OCI-M1 (cell line): ENCODE measurements at places on chromosomes 3 and 15.

DNA sequence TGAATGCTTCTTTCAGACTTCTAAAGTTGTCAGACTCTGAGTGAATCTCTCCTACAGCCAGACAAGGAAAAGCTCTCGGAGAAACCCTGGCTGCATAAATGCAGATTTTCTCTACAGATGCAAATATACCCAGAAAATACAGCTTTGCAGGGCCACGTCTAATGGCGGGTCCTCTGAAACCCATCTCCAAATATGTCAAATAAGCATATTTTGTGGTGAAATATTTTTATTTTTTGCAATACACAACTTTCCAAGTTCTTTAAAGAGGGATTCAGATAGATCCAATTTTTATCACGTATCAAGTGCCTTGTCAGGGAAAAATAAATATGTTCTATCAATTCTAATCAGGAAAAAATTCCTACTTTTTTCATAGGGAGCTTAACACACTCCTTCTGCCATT, 229.4 kb downstream of the SI start:
- DNase-seq: no peak

GRCh38 chr3:172270557-172271166, 177.6 kb downstream of the GHSR start:
- no peak for DNase-seq

GRCh38 chr15:75050283-75050682, 26.9 kb downstream of the PPCDC start:
- DNase-seq: no peak

DNA sequence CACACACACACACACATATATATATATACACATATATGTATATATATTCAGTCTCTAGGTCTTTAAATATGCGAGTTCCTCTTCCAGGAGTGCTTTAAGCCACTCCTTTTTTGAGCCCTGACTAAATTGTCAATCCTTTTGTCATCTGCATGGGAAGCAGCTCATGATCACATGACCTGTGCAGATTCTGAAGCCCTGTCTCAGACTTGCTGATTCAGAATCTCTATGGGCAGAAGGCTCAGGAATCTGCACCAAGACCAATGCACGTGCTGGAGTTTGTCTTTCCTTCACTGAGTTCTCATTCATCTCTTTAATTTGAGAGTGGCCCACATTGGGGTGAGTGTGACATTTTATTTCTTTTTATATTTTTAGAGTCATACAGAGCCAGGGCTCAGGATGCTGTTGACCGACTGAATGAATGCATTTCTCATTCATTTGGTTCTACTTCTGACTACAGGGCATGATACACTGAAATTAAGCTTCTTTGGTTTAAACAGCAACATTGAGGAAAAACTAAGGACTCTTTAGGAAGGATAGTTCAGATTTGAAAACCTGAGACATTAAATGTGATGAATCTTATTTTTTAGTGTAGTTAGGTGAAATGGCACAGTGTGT, 307.5 kb downstream of the EDEM1 start:
- peak; percentile 72 for DNase-seq

GRCh38 chr15:100601617-100602063, 344 bp downstream of the LINS1 start:
- no peak for DNase-seq

- no peak for DNase-seq
These were observed 193.4 kb downstream of the SHOX2 start for GRCh38 chr3:157912514-157913451.

GRCh38 chr3:115494826-115495225, 128.5 kb upstream of the GAP43 start:
- DNase-seq: no peak

GRCh38 chr15:99994849-99995248, 261.6 kb upstream of the LYSMD4 start:
- no peak for DNase-seq
